ENCODE measurements at places on chromosomes 2 and 18. TPM values are rescaled to one million over a fixed set of nuclear protein-coding genes. Genes with fewer than 3 reads are reported as not detected.

DNA sequence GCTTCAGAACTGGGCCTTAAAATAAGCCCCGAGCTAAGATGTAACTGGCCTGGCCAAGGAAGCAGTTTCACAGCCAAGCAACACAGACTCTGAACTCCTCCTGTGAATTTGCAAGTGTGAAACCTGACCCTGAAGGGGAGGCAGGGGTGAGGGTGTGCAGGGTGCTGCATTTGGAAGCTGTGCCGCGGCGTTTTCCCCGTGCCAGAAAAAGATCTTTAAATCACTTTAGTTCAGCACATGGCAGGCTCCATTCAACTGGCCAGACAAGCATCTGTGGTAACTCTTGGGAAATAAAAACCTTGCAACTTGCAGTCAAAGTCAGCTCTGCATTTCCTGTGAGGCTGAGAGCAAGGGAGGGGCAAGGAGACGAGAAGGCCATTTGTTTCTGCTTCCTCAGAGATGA lies 209.3 kb upstream of the SOX11 start:
- no peak overlapping the region for H3K27ac ChIP-seq
- H3K4me3 ChIP-seq: no peak overlapping the region
- no peak for DNase-seq

GRCh38 chr18:76233406-76233805 lies 261.6 kb downstream of the ZNF516 start:
- H3K4me1 ChIP-seq: no peaks in the 10 kb centered on the region
- no peak for DNase-seq
- H3K4me3 ChIP-seq: no peak overlapping the region
- peaks cover 15% of the 10 kb centered on the region for H3K27me3 ChIP-seq

GRCh38 chr18:45376193-45376592 lies 239.1 kb upstream of the SLC14A2 start:
- peaks cover 6% of the 10 kb centered on the region for H3K4me1 ChIP-seq
- no peak overlapping the region for H3K27ac ChIP-seq
- DNase-seq: no peak
- H3K36me3 ChIP-seq: no peaks in the 10 kb centered on the region
- peaks cover 23% of the 10 kb centered on the region for H3K27me3 ChIP-seq

DNA sequence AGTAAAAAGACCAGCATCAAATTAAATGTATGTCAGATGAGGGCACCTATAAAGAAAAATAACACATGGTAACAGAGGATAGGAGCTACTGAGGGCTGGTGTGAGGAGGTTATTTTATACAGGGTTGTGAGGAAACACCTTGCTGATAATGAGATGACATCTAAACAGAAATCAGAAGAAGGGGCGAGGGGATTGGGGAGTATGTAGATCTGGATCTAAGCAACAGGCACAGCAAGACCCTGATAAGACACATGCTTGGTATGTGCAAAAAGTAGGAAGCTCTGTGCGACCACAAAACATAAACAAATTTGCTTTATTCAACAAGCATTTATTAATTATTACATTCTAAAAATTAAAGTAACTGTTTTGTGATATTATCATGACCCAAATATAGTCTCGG lies 295.4 kb downstream of the ZEB2 start:
- no peak for DNase-seq
- no peak overlapping the region for H3K4me3 ChIP-seq
- H3K4me1 ChIP-seq: peaks cover 11% of the 10 kb centered on the region

DNA sequence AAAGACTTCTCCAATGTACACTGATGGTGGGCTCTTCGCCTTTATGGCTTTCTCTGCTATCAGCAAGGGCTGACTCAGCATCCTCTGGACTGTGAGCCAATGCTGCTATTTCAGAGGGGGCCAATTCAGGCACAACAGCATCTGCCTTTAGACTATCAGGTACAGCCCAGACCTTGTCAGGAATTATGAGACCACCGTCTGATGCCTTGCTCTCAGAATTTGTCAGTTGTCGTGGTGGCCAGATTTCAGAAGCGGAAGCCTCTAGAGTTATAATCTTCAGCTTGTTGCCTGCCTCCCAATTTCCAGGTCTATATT lies 92.7 kb downstream of the ALPK2 start:
- no peaks in the 10 kb centered on the region for H3K27me3 ChIP-seq
- no peak overlapping the region for H3K4me3 ChIP-seq
- no peaks in the 10 kb centered on the region for H3K36me3 ChIP-seq
- peaks cover 59% of the 10 kb centered on the region for H3K4me1 ChIP-seq

Gene DSG1
- total RNA-seq: not detected

GRCh38 chr2:203659331-203660049 lies 46.9 kb upstream of the CD28 start:
- H3K36me3 ChIP-seq: no peaks in the 10 kb centered on the region
- H3K4me1 ChIP-seq: peaks cover 26% of the 10 kb centered on the region
- H3K27ac ChIP-seq: no peak overlapping the region
- H3K4me3 ChIP-seq: no peak overlapping the region
- DNase-seq: no peak
- no peaks in the 10 kb centered on the region for H3K27me3 ChIP-seq

GRCh38 chr2:159903443-159904126 lies 105.6 kb upstream of the CD302 start:
- DNase-seq: peak; percentile 63
- H3K4me1 ChIP-seq: peaks cover 46% of the 10 kb centered on the region
- peak overlapping the region; percentile 96 for H3K27ac ChIP-seq
- H3K4me3 ChIP-seq: peak overlapping the region; percentile 99
- no peaks in the 10 kb centered on the region for H3K27me3 ChIP-seq

DNA sequence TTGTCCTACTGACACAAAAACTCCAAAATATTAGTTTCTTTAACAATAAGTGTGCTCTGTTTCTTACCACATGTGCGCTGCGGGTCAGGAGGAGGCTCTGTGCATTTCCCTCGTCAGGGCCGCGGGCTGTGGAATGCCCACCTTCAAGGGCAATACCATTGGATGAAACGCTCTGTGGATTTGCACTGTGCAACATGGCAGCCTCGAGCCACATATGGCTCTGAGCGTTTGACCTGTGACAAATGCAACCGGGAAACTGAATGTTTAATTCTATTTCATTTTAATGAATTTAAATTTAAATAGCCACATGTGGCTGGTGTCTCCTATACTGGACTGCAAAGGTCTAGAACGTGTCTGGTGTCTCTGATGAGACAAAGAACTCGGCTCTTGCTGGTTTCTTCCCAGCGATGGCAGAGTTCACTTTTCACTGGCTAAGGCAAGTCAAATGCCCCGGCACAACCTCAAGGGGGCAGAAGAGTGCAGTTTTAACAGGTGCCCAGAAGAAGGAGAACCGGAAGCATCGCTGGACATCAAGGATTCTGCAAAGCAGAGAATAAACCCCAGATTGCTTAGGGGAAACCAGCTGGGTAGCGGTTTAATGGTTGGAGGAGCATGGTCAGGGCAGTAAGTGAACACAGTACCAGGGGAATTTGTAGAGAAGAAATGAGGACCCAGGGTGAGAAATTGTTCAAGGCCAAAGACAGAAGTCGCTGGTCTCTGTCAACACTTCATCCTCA lies 37.0 kb upstream of the TMEM18 start:
- H3K4me3 ChIP-seq: no peak overlapping the region
- peak; percentile 32 for DNase-seq
- H3K27me3 ChIP-seq: peaks cover 45% of the 10 kb centered on the region
- peaks cover 2% of the 10 kb centered on the region for H3K4me1 ChIP-seq

DNA sequence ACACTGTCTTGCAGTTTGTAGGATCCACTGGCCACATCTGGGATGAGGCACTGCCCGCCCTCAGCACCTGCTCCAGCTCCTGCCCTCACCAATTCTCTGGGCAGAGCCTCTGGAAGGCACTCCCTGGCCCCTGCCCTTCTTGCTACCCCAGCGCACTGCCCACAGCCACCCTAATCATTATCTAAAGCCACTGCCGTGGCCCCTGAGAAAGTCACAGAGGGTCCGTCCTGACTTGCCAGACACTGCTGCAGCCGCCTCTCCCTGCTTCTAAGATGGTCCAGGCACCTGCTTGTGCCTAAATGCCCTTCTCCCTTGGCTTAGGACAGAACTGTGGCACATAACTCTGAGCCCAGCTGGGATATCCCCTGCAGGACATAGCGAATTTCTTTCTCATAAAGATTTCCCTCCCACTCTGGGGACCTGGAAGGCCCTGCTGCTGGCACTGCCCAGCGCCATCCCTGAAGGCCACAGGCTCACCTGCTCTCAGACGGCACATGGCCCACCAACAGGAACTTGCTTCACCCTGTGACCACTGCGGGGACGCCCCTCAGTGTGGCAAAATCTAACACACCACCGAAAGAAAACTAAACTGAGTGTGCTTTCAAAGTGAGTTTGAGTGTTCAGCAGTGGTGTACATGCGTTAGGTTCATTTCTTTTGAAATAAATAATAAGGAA lies 244.9 kb downstream of the HDAC4 start:
- peaks cover 37% of the 10 kb centered on the region for H3K36me3 ChIP-seq
- no peaks in the 10 kb centered on the region for H3K27me3 ChIP-seq
- H3K27ac ChIP-seq: no peak overlapping the region

Gene CRYBA2
- total RNA-seq: not detected

- no peaks in the 10 kb centered on the region for H3K4me1 ChIP-seq
- no peak for DNase-seq
- no peaks in the 10 kb centered on the region for H3K27me3 ChIP-seq
- no peak overlapping the region for H3K4me3 ChIP-seq
- no peaks in the 10 kb centered on the region for H3K36me3 ChIP-seq
These were observed 119.5 kb downstream of the MSTN start for GRCh38 chr2:189943009-189943408.

DNA sequence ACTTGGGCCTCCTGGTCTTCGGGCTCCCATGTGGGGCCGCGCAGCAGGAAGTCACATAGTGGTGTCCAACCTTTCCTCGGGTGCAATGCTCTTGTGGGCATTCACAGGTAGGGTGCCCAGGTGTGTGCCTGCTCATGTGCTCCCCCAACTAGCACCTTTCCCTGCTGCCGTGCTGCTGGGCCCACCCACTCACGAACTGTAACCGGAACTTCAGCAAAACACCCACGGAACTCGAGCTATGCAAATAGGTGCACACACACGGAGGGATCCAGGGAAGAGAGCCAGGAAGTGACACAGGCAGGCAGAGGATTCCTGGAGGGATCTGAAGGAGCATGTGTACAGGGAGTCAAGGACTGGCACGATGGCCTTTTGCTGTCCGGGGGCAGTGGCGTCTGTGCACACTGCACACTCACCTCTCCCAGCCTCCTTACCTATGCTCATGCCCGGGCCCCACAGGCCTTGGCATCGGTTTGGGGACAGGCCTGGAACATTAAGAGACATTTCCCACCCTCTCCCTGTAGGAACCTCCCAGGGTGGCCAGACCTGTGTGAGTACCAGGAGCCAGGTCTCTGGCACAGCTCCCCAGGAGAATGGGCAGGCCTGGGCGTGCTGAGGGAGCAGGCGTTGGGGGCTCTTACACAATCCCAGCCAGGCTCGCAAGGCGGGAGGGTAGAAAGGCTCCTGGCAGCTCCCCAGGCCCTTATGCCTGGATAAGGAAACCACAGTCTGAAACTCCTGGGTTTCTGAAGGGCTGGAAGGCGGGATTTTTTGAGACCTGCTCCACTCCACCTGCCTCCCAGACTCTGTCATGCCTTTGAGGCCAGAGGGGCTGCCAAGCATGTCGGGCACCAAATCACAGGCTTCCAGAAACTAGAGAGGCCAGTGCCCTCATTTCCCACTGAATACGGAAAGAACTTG lies 6.6 kb upstream of the PTMA start:
- no peak overlapping the region for H3K27ac ChIP-seq
- H3K4me1 ChIP-seq: peaks cover 12% of the 10 kb centered on the region
- H3K4me3 ChIP-seq: no peak overlapping the region
- H3K27me3 ChIP-seq: no peaks in the 10 kb centered on the region
- H3K36me3 ChIP-seq: peaks cover 2% of the 10 kb centered on the region

DNA sequence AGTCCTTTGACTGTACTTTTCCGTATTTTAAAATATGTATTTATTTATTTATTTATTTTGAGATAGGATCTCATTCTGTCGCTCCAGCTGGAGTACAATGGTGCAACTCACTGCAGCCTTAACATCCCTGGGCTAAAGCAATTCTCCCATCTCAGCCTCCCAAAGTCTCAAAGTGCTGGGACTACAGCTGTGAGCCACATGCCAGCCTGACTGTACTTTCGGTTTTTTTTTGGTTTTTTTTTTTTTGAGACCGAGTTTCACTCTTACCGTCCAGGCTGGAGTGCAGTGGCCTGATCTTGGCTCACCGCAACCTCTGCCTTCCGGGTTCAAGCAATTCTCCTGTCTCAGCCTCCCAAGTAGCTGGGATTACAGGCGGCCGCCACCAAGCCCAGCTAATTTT lies 28.9 kb upstream of the CCNYL1 start:
- no peaks in the 10 kb centered on the region for H3K4me1 ChIP-seq
- DNase-seq: no peak
- no peak overlapping the region for H3K4me3 ChIP-seq
- no peak overlapping the region for H3K27ac ChIP-seq

Gene PHLPP1
- 10.4 TPM for total RNA-seq

GRCh38 chr2:13001408-13001807 lies 284.7 kb downstream of the TRIB2 start:
- no peaks in the 10 kb centered on the region for H3K36me3 ChIP-seq
- no peak overlapping the region for H3K4me3 ChIP-seq
- H3K4me1 ChIP-seq: peaks cover 4% of the 10 kb centered on the region
- peaks cover 3% of the 10 kb centered on the region for H3K27me3 ChIP-seq

Data from activated naive CD8-positive, alpha-beta T cell treated with anti-CD3 and anti-CD28 coated beads for 36 hours (primary cell).